ENCODE measurements at places on chromosomes 13 and 19.

- DNase-seq: peak; percentile 10
Measured at GRCh38 chr13:74062933-74063332, 71.3 kb downstream of the KLF12 start.

GRCh38 chr13:97932036-97932435 is 21.4 kb upstream of the IPO5 start:
- no peak for DNase-seq

DNA sequence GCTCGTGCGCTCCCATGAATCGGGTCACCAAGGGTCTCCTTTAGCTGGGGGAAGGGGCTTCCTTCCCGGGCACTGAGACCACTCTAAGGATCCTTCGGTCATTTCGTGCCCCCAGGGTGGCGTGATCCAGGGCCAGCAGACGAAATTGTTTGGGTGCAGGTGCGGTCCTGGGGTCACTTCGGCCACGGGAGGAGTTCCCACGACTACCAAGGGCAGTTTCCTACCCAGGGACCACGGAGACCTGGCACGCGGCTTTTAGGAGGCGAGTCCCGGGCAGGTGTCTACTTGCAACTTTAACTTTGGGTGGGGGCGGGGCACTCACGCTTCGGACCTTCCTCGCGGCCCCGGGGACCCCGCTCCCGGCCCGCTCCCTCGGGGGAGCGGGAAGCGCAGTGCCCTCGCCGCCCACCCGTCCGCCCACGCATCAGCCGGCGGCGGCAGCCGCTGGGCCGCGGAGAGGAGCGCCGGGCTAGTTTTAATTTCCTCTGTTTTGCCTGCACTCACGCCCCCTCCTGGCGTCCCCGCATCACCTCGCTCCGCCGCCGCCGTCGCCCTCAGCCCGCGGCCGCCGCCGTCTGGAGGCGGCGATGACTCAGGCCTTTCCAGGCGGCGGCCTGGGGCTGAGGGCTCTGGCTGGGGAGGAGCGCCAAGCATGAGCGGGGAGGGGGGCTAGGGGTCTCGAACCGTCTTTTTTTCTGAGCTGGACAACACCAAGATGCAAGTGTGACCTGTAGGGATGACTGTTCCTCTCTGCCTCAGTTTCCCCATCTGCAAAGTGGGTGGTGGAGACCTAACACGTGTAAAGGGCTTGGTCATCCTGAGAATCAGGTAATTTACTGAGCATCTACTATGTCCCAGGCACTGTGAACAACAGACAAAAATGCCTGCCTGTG is 21.8 kb downstream of the OLFM2 start:
- DNase-seq: peak; percentile 78

DNA sequence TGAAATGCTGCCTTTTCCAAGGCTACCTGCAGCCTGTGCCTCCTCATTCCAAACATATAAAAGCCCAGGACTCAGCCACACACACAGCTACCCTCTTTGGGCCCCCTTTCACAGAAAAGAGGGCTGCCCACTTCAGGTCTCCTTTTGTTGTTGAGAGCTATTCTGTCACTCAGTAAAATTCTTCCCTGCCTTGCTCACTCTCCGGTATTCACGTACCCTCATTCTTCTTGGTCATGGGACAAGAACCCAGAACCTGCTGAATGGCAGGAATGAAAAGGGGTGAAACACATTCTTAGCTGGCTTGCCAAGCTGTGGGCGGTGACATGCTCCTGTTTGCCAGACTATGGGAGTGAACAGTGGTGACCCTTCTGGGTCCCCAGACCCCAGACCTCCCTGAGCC is 338.0 kb upstream of the ATXN8OS start:
- no peak for DNase-seq

- DNase-seq: no peak
Measured at GRCh38 chr19:19871932-19872331, 6.2 kb downstream of the ZNF253 start.

GRCh38 chr19:41901707-41902360 is 18.9 kb downstream of the ARHGEF1 start:
- DNase-seq: no peak

DNA sequence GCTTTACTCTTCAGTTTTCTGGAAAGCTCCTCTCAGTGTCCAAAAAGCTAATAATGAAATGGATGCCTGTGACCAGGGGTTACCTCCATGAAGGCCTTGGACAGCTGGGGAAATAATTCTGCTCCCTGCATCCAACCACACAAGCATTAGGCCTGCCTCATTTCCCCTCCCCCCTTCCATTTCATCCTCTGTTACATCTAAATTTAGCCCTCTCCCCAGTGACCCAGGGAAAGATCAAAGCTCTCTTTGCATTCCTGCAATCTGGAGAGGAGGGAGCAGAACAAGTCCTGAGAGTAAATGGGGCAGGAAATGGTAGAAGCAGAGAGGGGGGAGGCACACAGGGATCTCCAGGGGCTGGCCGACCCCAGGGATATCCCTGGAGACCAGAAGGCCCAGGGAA is 452.7 kb downstream of the TSHZ3 start:
- DNase-seq: no peak

DNA sequence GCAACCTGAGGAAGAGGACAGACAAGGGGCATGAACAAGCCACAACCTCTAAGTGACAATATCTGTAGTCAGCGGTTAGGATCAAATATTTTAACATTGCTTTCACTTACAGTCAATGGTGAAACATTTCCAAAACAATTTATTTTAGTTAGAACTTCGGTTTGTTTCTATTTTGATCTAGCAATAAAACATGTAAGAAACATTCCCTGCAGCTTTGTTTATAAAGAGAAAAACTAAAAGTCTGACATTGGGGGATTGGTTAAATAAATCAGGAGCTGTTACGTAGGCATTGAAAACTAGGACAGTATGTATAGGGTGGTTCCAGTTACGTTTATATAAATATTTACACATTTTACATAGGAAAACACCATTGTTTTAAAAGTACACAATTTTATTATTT is 3.4 kb downstream of the URI1 start:
- no peak for DNase-seq

- peak; percentile 14 for DNase-seq
Measured at GRCh38 chr13:113489549-113490495, 689 bp downstream of the DCUN1D2 start.

DNA sequence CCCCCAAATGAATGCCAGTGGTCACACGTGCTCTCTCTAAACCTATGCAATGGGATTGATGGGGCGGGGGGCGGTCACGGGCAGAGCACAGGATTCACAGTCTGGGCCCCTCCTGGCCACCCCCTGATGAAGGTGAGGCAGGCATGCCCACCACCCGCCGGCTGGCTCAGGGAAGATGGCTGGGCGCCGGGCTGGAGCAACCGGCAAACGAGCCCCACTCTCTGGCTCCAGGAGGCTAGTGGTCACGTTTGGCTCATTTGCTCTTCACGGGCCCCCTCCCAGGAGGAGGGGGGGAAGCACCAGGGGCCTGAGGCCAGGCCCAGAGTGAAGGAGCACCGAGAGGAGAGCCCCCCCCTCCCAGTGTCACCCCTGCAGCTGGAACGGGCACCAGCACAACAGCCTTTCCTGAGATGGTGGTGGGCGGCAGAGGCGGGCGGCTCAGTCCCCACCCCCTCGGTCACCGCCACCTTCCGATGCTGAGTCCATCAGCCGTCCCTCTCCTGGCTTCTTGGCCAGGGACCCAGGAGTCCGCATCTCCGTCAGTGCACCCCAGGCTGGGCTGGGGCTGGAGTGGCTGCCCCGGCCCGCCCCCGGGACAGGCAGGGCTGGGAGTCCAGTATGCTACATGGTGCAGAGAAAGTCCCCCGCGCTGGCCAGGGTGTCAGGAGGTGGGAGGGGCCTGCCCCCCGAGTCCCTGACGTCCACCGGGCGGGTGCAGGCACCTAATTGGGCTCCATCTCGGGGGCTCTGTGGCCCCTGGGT is 9.7 kb downstream of the BBC3 start:
- no peak for DNase-seq

DNA sequence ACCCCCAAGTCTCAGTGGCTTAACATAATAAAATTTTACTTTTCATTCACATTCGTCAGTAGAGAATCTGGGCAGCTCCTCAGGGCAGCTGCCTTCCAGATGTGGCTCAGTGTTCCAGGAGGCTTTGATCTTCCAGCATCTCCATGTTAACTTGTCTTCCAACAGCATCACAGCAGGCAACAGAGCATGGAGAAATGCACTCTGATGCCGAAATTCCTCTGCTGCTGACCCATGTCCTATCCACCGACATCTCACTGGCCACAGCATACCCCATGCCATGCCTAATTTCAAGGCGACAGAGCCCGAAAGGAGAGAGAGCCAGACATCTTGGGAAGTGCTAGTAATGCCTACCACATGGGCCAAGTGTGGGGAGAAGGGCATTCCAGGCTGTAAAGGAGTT is 64.9 kb upstream of the MEDAG start:
- DNase-seq: no peak

- DNase-seq: no peak
Measured at GRCh38 chr19:6241680-6242377, 37.9 kb downstream of the MLLT1 start.

- DNase-seq: no peak
Measured at GRCh38 chr13:73933795-73934194, 200.4 kb downstream of the KLF12 start.

DNA sequence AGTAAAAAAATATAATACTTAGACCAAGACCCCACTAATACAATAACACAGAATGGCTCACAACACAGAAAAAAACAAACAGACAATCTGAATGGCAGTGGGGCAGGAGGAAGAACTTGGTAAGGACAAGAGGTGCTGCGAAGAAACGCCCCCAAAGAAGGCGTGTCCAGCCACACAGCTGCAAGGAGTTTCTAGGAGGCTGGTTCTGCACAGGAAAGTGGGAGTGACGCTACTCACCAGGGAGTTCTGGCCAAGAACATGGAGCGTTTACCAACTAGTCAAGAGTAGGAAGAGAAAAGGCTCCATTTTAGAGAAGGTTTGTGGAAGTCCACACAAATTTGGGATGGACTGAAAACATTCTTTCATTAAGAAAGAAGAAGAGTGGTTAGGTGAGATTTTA is 95.3 kb upstream of the SLC15A1 start:
- DNase-seq: no peak

GRCh38 chr19:14818588-14818987 is 16.4 kb downstream of the OR7A5 start:
- DNase-seq: no peak

Measured in activated CD4-positive, alpha-beta T cell treated with anti-CD3 and anti-CD28 coated beads for 1 hour (primary cell).